ENCODE measurements at places on chromosomes 12 and 14.
A peak's percentile ranks its signal among the peaks of the same experiment; 100 is the strongest.

- no peak for DNase-seq
Observed at GRCh38 chr12:38669530-38669929, 235.9 kb downstream of the CPNE8 start.

DNA sequence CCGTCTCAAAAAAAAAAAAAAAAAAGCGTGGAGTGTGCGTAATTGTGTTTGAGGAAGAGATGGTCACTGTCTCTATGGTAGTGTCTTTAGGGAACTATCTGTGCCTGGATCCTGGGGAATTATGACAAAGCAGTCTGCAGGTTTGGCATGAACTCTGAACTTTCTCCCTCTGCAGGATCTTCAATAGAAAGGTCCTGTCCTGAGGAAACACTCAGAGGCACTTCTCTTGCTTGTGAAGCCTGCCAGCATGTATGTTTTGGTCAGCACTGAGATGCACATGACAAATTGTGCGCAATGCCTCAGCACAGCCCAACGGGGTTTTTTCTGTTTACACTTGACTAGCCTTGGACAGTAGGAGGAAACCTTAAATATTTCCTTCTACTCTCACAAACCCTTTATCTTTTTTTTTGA lies 46.6 kb downstream of the ATF7 start:
- no peak for DNase-seq

DNA sequence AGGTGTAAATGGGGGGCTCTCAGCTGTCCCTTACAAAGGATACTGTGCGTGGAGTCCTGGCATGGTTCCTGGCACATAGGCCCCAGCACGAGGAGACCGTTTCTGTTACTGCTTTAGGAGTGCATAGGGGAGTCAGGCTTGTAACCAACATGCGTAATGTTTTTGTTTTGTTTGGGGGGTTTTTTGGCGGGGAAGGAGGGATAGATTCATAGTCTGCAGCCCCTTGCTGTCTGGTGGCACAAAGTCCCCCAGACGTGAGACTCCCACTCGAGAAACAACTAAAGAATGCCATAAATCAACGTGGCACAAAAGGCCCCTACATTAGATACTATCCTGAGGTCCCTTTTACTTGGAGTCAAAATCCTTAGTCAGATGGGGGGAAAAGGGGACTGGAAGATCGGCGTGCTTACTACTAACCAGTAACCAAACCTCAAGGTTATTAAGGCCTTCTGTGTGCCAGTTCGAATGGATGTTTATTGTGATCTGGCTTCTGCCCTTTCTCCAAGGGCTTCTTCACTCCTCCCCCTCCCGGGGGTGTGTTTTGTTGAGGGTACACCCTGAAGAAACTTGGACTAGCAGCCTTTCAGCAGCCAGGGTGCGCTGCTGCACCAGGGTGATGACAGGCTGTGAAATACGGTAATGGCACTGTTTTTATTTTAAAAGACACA lies 874 bp downstream of the ISCU start:
- peak; percentile 67 for DNase-seq

GRCh38 chr12:88520436-88520820 lies 59.8 kb downstream of the KITLG start:
- no peak for DNase-seq

GRCh38 chr12:62653740-62654139 lies 187.1 kb downstream of the MON2 start:
- DNase-seq, result no peak

DNA sequence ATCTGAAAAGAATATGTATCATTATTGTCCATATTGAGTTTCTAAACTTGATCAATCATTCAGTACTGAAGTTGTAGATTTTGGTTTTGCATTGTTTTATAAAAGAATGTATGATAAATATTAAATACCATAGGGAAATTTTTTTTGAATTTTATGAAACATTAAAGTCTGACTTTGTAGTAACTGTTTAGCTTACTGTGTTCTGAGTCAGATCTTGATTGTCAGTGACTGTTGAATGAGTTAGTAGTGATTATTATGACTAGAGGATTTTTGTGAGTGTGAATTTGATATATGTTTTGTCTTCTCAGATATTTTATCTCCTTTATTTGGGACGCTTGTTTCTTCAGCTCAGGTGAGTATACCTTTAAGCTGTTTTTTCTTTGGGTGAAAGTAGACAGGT lies 10.1 kb downstream of the TDP1 start:
- no peak for DNase-seq

- peak; percentile 52 for DNase-seq
Observed at GRCh38 chr14:23237772-23238594, at the start of gene RNF212B. TSS of gene RNF212B (plus strand) at chr14:23237936. CDS start at chr14:23240346, 2,410 bp downstream.

- DNase-seq, result no peak
Observed at GRCh38 chr14:23663711-23664110, 27.5 kb downstream of the DHRS2 start.

- DNase-seq, result no peak
Observed at GRCh38 chr14:63781686-63782085, 53.8 kb upstream of the SGPP1 start.

DNA sequence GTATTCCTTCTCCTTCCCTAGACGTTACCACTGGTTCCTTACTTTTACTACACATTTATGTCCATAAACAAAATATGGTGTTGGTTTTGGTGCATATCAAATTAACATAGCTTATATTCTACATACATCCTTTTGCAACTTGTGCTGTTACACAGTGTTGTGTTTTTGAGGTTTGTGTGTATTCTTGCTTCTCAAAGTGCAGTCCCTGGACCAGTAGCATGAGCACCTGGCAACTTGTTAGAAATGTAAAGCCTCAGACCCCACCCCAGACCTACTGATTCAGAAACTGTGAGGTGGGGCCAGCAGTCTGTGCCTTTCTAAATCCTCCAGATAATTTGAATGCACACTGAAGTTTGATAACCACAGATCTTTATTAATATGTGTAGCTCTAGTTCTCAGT lies 65.9 kb downstream of the RNFT2 start:
- DNase-seq, result no peak

- no peak for DNase-seq
Observed at GRCh38 chr12:104591257-104591885, 134.6 kb downstream of the CHST11 start.

- no peak for DNase-seq
Observed at GRCh38 chr12:33432992-33433391, 6.6 kb downstream of the SYT10 start.

DNA sequence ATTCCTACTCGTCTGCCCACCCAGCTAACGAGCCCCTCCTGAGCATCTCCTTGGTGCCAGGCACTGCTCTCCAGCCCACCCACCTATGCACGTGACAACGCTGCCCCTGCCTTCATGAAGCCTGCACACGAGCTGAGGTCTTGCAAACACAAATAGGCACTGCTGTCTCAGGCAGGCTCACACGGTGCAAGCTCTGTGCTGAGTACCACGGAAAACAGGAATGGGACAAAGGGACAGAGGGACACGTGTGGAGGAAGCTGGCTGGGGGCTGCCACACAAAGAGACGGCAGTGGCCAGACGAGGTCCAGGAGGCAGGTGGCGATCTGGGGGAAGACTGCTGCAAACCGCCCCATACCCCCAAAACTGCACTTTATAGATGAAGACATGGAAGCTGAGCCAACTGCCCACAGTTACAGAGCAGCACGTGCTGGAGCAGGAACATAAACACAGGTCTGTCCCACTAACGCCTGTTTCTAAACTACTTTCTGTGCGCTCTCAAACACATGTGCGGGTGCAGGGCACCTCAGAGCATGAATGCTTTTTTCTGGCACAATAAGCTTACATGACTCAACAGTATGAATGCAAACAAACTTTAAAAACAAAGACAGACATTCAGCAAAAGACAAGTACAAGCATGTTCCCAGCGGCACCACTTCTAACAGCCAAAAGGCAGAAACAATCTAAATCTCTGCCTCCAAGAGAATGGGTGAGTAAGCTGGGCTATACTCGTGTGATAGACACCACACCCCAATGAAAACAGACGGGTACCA lies 64.5 kb downstream of the AMN start:
- no peak for DNase-seq

- no peak for DNase-seq
Observed at GRCh38 chr12:1815108-1815507, 5.3 kb upstream of the LRTM2 start.

GRCh38 chr14:36716614-36717184 lies 55.0 kb downstream of the PAX9 start:
- DNase-seq, result no peak

GRCh38 chr14:50345846-50346422 lies 33.8 kb downstream of the DMAC2L start:
- DNase-seq, result no peak

- no peak for DNase-seq
Observed at GRCh38 chr12:85641796-85642195, 194.4 kb downstream of the RASSF9 start.

- DNase-seq, result no peak
Observed at GRCh38 chr14:79404874-79405511, 806.3 kb downstream of the DIO2 start.

- no peak for DNase-seq
Observed at GRCh38 chr14:61257469-61258057, 23.6 kb downstream of the TMEM30B start.

- DNase-seq, result no peak
Observed at GRCh38 chr12:38268612-38269011, 48.0 kb upstream of the ALG10B start.

DNA sequence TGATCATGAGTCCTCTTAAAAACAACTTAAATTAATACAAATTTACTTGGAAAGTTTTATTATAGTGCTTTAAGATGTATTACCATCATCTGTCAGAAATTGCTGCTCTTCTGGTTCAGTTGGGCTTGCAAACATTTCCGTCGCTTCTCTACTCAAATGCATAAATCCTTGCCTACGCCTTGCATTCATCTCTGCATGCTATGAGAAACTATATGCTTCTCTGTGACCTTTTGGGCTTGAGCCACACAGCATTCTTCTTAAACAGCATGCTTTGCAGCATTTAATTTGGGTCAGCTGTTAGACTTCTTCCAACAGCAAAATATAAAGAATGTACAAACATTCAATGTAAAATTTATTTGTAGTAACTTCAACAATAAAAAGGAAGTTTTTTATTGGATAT lies 305.7 kb upstream of the FLRT2 start:
- no peak for DNase-seq

- DNase-seq, result no peak
Observed at GRCh38 chr14:78178971-78179370, 8.8 kb downstream of the NRXN3 start.

GRCh38 chr12:27610374-27610773 lies 85.9 kb upstream of the REP15 start:
- DNase-seq, result peak; percentile 93

GRCh38 chr14:50725761-50726160 lies 57.7 kb upstream of the SAV1 start:
- DNase-seq, result no peak

GRCh38 chr14:71610149-71610548 lies 322.1 kb upstream of the RGS6 start:
- no peak for DNase-seq

- no peak for DNase-seq
Observed at GRCh38 chr12:93089805-93090569, 160.9 kb upstream of the EEA1 start.

DNA sequence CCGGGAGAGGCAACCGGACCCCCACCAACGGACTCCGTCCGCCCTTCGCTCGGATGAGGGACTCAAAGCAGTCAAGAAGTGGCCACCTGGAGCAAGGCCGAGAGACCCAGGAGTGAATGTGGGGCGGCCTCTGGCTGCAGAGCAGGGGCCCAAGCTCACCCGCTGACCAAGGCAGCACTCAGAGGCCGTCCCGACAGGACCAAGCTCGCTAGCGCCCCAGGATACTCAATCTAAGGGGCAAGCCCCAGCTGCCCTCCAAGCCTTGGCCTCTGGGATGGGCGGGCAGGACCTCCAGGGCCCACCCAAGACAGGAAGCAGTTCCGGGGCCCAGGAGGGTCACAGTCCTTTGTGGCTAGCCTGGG lies 936 bp downstream of the AKT1 start:
- DNase-seq, result no peak

GRCh38 chr14:58637391-58638230 lies at the start of gene DACT1:
TSS of gene DACT1 (plus strand) at chr14:58637962. CDS start at chr14:58638203, 241 bp downstream.
- DNase-seq, result peak; percentile 35

GRCh38 chr12:49984476-49985359 lies 12.0 kb downstream of the AQP6 start:
- DNase-seq, result no peak

- DNase-seq, result no peak
Observed at GRCh38 chr12:101204602-101205304, 5.3 kb downstream of the SLC5A8 start.

- DNase-seq, result no peak
Observed at GRCh38 chr12:26250801-26251200, 55.4 kb downstream of the SSPN start.

DNA sequence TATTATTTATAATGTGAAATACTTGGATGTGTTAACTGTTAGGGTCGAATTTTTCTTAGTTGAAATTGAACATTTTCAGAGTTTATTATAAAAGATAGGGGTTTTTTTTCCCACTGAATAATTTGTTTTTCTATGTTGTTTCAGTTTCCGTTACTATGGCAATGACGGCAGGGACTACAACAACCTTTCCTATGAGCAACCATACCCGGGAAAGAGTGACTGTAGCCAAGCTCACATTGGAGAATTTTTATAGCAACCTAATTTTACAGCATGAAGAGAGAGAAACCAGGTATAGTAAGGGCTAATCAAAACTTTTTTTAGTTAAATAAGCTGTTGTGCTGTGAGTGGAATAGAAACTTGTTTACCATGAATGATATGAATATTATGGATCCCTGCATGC lies 35.1 kb upstream of the BMAL2 start:
- no peak for DNase-seq

GRCh38 chr12:4690760-4691159 lies 29.4 kb upstream of the GALNT8 start:
- DNase-seq, result no peak

DNA sequence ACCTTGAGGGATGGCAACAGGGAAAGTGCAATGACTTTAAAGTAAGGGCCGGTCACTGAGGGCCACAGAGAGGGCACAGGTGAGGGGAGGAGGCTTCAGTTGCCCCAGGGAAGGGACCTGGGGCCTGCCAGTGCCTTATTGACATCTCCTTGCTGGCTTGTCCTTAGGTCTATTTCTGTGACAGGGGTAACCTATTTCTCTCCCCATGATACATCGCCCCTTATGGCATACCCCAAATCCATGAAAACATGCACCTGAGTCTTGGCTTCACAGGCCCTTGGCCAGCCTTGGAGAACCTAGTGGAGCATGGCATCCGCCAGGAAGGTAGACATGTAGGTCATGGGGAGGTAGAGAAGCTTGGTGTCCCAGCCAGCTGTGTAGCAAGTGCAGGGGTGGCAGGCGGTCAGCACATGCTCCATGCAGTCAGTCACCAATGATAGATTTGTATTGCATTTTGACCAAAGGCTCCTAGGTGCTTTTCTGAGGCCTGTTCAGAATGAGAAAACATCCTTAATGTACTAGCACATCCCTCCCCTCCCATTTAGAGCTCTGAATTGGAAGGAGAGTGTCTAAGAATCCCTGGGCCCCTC lies 23.6 kb upstream of the RDH16 start:
- DNase-seq, result no peak

DNA sequence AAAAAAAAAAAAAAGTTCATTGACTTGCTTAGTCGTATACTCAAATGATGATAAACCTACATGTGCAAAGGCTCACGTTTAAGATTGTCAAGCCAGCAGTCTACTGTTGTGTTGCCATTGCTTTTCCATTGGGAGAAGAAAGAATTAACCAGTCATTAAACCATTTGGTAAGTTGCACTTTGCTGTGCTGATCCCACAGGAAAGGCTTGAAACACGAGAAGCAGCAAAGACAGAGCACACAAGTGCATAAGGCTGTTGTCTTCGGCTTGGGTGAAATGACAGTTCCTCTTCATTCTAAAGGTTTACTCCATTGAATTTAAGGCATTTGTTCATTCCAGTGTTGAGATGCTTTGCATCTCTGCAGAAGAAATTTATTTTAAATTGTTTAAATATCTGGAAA lies 50.1 kb downstream of the ZC3H14 start:
- DNase-seq, result no peak

GRCh38 chr12:108090107-108090899 lies 38.8 kb upstream of the WSCD2 start:
- DNase-seq, result peak; percentile 11

GRCh38 chr14:52265253-52265652 lies 2.2 kb upstream of the PTGDR start:
- no peak for DNase-seq

Measured in NCI-H2081 (cell line).